Activated B cell treated with CpG ODN at 0.5 μM for 24 hours (primary cell): ENCODE measurements at places on chromosomes 5 and 9.

DNA sequence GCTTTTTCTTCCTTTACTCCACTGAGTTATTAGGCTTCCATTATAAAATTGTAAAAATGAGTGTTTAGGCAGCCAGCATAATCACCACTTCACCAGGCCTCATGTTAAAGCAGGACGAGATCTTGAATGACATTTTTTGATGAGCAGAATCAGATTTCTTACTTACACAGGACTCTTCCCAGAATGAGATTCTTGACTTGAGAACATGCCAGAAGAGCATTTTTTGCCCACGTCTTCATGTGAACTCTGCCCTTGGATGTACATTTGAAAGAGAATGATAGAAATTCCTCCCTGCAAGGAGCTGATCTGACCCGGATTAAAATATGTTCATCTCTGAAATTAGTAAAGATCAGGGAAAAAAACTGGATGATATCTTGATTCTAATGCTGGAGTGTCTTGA is 212.1 kb upstream of the ADRA1B start:
- DNase-seq, result no peak

DNA sequence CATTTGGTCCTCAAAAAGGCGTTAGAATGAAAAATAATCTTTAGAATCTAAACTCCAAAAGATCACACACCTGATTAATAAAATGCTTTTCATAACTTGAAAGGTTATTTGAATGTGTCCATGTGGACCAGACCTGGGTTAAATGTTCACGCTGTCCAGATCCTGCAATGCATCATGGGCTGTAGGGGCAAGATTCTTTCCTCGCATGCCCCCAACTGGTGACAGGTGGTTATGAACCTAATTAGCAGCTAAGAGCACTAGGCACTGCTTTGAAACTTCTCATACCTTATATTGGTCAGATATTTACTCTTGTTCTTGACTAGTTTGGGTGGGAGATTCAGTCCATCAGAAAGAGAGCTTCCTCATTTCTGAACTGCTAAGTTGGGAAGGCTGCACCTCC is 19.3 kb upstream of the PIP5K1B start:
- peak; percentile 27 for DNase-seq

- no peak for DNase-seq
These were observed 171.2 kb downstream of the HSPA4 start for GRCh38 chr5:133222979-133223378.

DNA sequence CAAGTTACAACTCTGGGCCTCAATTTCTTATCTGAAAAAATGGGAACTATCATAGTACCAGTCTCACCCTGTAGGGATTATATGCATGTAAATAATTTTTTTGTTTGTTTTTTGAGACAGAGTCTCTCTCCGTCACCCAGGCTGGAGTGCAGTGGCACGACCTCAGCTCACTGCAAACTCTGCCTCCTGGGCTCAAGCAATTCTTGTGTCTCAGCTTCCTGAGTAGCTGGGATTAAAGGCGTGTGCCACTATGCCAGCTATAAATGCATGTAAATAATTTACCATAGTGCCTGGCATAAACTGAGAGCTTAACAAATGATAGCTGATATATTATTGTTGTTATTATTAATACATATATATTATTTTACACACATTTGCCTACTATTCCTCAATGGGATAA is 3.0 kb upstream of the ARHGAP26 start:
- DNase-seq, result no peak

DNA sequence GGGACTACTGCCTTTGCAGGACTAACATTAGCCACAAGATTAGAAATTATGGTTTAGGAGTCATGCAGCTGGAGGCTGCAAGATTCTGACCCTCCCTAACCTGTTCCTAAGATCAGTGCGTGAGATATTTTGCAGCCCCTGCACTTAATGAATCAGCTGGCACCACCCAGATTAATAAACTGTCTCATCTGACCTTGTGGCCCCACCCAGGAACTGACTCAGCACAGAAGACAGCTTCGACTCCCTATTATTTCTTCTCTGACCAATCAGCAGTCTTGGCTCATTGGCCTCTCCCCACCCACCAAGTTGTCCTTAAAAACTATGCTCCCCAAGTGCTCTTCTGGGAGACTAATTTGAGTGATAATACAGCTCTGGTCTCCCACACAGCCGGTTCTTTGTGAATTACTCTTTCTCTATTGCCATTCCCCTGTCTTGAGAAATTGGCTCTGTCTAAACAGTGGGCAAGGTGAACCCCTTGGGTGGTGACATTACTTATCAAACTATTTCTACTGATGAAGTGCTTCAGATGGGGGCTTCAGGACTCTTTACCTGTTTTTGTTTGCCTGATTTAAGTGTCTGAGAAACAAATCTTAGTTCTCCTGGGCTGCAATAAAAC is 17.0 kb downstream of the CTSL start:
- DNase-seq, result no peak

DNA sequence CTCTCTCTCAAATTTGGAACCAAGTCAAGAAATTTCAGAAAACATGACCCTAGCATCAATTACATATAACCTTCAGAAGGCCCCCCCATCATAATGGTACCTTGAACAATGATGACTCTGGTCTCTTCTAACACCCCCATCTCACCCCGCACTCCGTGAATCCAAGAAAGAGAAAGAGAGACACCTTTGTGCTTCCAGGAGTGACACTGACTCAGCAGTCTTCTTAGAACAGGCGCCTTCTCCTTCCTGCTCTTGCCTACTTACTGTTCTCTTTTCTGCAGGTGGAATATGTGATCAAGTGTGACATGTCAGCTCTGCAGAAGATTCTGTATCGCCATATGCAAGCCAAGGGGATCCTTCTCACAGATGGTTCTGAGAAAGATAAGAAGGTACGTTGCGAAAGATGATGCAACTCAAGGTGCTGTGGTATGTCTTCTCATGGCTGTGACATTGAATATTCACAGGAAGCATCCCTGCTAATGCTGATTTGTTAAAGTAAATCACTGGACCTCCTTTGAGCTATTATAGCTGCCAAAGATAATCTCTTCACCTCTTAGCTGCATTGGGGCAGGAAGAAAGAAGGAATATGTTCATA is 81.3 kb downstream of the SMARCA2 start:
- DNase-seq, result no peak

GRCh38 chr9:108272349-108272899 is 583.4 kb downstream of the ACTL7B start:
- no peak for DNase-seq

- no peak for DNase-seq
These were observed 1.7 kb downstream of the RRAGA start for GRCh38 chr9:19050637-19051591.

GRCh38 chr5:153437251-153437650 is 53.2 kb upstream of the GRIA1 start:
- no peak for DNase-seq

- no peak for DNase-seq
These were observed 15.8 kb downstream of the SLC25A48 start for GRCh38 chr5:135850231-135850630.

- DNase-seq, result no peak
These were observed 6.5 kb downstream of the UNC5A start for GRCh38 chr5:176816791-176817347.

GRCh38 chr5:160018945-160019625 is 10.1 kb downstream of the TTC1 start:
- DNase-seq, result no peak

DNA sequence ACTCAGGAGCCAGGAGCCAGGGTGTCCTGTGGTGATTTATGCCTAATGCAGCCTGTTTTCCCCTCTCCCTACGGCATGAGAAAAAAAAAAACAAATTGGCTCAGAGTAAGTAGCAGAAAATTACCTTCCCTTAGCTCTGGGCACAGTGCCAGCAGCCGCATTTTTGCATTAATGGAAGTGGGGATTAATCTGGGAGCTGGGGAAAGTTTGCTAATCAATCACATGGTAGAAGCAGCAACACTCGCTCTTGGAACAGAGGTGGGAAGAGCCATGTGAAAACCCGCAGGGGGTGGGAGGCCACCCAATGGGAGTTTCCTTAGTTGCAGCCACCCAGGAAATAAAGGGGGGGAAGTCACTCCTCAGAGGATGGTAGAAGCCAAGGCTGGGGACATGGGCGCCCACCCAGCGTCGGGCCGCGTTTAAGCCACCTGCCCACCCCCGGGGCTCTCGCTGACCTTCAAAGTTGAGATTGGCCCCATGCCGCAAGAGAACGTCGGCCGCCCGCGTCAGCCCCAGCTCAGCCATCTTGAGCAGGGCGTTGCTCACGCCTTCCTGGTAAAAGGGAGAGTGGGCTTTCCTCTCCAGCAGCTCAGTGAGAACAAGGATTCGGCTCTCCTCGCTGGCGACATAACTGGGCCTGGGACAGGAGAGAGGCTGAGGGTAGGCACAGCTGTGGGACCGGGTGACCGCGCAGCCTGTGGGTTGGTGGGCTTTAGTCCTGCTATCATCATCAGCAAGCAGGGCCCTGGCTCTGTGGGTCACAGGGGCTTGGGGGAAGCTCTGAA is 1.7 kb downstream of the ASB6 start:
- no peak for DNase-seq

DNA sequence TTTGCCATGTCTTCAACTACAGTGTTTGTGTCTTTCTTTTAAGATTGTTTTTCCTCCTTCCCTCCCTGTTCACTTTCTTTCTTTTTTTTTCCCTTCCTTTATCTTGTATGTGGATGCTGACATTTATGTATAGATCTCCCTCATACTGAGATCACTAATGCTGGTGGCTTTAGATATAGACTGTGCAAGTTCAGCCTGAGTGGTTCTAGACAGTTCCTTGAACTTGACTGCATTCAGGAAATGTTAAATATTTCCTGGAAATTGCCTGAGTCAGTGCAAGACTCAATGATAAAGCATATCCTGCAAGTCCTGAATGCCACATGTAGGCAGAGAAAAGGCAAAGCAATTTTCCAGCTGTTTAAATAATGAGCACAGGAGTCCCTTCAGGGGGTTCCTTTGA is 182.5 kb upstream of the NR3C1 start:
- DNase-seq, result no peak

- DNase-seq, result no peak
These were observed 209.2 kb upstream of the PAPPA start for GRCh38 chr9:115944166-115944948.

DNA sequence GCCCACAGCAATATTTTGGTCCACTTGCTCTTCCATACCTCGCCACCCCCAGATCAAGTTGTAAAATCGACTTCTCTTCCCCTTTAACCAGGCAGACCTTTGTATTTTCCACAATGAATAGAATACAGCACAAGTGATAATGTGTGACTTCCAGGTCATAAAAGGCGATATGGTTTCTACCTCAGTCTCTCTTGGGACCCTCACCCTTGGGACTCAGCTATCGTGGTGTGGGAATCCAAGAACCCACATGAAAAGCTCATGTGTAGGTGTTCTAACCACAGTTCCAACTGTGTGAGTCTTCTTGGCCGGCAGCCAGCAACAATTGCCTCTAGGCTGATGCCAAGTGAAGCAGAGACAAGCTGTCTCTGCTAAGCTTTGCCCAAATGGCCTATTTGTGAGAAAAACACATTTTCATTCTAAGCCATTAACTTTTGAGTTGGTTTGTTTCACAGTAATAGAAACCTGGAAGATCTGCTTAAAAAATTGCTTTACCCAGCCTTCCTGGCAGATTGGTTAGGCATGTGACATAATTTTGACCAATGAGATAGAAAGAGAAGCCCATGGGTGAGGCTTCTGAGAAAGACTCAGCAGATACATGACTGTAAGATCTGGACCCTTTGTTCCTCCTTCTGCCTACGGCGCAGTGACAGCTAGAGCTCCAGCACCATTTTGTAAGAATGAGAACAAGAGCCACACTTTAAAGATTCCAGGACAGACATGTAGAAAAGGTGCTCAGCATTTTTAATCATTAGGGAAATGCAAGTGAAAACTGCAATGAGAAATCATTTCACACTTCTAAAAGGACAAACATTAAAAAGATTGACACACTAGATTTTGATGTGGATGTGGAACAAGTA is 18.3 kb upstream of the MLLT3 start:
- DNase-seq, result peak; percentile 34

DNA sequence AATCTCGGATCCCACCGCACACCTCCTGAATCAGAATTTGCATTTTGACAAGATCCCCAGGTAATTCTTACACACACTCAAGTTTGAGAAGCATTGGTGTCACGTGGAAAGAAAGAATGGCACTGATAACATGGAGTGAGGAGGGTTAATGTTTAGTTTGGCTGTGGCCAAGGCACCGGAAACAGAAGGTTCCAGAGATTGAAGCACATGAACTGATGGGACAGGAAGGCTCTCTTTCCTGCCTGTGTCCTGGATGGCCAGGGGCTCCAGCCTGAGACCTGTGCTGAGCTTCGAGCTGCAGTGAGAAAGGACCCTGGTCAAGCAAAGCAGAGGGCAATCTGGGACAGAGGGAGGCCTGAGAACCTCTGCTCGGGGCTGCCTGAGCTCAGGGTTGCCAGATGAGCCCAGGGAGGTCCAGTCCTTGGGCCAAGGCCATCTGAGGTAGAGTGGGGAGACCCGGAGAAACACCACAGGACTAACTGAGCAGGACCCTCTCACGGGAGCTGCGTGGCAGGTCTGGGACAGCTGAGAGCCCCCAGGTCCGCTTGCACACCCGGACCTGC is 27.3 kb downstream of the AFAP1L1 start:
- no peak for DNase-seq

DNA sequence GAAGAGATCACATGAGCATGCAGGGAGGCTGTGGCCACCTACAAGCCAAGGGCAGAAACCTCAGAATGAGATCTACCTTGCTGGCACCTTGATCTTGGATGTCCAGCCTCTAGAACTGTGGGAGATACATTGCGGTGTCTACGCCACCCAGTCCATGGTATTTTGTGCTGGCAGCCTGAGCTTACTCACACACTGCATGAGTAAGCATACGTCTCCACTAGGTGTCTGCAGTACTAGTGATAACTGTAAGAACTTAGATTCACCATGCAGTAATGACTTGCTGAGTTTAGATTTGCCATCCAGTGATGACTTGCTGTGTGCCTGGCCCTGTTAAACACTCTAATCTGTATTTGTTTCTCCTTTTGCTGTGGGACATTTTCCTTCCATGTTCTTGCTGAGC is 417.7 kb downstream of the GADD45G start:
- DNase-seq, result no peak

GRCh38 chr5:2015961-2016360 is 133.2 kb upstream of the IRX4 start:
- DNase-seq, result no peak

DNA sequence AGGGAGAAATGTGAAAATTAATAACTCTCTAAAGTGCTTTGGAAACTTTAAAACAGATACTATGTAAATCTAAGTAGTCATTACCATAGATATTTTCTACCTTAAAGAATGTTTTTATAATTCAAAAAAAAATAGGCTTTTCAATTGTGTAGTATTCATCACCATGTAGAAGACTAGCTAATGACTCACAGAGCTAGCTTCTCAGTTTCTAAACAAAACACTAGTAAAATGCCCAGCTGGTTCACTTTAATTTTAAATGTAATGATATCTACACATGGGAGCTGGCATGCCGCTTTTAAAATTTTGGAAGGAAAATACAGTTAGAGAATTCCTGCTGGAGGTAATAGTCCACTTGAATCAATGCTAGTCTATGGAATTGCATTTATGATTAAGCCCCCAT is 509.8 kb downstream of the CSNK1G3 start:
- DNase-seq, result no peak

GRCh38 chr9:91056917-91057316 is 255.3 kb downstream of the SYK start:
- no peak for DNase-seq

DNA sequence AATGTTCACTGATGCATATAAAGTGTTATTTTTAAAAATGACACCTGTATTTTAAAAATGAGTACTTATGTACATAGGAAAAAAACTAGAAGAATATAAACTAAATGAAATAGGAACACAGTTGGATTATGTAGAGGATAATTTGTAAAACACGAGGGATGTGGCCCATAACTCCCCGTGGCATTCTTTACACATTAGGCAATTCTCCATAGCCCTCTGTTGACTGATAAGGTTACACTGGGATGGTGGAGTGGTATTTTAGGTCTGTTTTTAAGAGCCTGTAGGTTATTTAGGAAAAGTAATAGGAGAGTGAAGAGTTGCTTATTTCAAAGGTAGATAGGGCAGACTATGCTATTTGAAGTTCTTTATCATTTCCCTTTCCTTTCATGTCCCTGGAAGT is 1.8 kb downstream of the CAVIN4 start:
- no peak for DNase-seq
